Right cardiac atrium (tissue), 5 donors: ENCODE measurements at places on chromosomes 12 and 14. TPM values are rescaled to one million over a fixed set of nuclear protein-coding genes. Genes with fewer than 3 reads are reported as not detected.

GRCh38 chr14:40417777-40418401 lies 985.7 kb upstream of the FBXO33 start:
- no peak for DNase-seq

The DHRS2 gene
- not detected for polyA plus RNA-seq

The GARIN6 gene
- not detected for polyA plus RNA-seq

- DNase-seq: no peak
Measured at GRCh38 chr12:92199819-92200576, 54.4 kb upstream of the BTG1 start.

The CFAP251 gene
- 0.54 TPM for polyA plus RNA-seq
